ENCODE measurements at places on chromosomes 4 and X.

- no peak for DNase-seq
These were observed 74.0 kb downstream of the GALNT7 start for GRCh38 chr4:173242466-173243250.

DNA sequence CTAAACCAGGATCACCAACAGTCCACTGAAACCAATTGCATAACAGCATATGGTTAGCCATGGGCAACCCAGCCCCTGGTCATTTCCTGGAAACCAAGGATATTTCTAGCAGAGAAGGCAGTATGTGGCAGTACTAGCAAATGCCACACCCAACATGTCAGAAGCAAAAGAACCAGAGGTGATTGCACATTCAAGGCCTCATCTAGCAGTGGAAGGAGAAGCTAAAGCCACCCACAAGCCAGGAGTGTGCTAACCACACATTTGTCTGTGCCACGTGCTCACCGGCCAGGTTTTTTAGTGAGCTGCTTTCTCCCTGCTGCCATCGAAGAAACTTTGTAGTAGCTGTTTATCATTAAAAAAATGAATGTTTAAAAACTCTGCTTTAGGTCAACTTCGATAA is 42.0 kb downstream of the TEC start:
- no peak for DNase-seq

GRCh38 chr4:167196344-167197012 is 37.8 kb downstream of the SPOCK3 start:
- DNase-seq: no peak

- DNase-seq: peak; percentile 14
These were observed 45.7 kb upstream of the INTU start for GRCh38 chr4:127586922-127587571.

GRCh38 chr4:79442422-79442821 is 34.4 kb upstream of the GK2 start:
- DNase-seq: no peak

DNA sequence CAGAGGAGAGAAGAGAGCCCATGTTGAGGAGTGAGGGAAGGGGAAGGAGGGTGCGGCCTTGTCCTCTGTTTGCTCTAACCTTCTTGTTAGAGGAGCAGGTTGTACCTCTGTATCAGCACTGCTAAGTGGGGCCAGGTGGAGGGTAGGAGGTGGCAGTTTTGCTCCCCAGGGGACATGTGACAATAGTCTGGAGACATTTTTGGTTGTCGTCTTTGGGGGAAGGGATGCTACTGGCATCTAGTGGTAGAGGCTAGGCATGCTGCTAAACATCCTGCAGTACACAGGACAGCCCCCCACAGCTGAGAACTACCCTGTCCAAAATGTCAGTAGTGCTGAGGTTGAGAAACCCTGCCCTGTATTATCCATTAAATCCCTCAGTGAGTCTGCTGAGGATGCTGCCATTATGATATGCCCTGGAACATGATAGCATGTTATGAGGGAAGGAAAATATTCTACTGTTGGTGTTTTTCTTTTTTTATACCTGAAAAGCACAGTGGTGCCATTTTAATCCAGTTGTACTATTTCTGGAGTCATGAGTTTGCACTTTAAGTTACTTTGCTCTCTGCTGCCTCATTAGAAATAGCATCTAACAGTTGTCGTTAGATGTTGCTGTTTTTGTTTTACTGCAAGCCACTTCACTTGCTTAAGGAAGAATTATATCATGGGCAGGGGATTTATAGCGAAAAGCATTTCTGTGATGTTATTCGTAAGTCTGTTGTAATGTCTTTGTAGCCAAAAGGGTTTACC is 90.6 kb downstream of the LRP2BP start:
- DNase-seq: peak; percentile 28

- DNase-seq: peak; percentile 9
These were observed 119.2 kb downstream of the DDX53 start for GRCh38 chrX:23118890-23119527.

DNA sequence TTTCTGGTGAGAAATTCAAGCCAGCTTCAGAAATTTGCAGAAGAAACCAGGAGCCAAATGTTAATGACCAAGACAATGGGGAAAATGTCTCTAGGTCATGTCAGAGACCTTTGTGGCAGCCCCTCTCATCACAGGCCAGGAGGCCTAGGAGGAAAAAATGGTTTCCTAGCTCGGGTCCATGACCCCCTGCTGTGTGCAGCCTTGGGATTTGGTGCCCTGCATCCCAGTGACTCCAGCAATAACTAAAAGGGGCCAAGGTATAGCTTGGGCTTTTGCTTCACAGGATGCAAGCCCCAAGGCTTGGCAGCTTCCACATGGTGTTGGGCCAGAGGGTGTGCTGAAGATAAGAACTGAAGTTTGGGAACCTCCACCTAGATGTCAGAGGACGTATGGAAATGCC is 814.7 kb upstream of the SLIT2 start:
- DNase-seq: no peak

- no peak for DNase-seq
These were observed 36.8 kb upstream of the SPP1 start for GRCh38 chr4:87938746-87939145.

DNA sequence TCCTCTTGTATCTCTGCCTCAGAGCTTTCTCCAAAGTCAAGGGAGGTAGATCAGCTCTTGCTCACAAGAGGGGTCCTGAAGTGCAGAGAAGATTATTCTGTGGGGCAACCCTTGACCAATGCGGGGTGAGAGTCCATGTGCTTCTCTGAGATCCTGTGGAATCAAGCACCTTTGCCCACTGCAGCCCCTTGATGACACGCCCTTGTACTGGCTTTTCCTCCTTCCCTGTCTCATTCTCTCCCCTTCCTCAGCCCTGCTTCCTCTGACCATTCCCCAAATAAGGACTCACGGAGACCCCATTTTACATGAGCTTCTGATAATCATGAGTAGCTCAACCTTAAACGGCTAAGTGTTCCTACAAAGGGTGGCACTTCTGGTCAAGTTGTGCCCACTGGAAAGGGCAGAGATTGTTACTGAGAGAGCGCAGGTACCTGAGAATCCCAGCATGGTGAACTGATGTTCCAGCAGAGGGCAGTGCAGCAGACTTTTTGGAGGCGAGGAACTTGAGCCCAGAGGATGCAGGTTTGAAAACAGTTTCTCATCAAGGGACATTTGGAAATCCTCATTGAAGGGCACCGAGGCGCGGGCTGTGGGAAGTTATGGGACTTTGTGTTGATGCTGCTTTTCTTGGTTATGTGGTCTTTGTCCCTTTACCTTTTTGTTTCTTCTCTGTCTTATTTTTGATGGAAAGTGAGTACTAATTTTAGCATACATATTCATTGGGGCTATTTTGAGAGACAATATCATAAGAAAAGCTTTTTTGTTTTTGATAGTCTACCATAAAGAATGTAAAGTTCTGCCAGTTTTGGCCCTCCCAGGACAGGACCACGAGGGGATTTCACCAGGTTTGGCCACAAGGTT is 201.3 kb downstream of the RBM46 start:
- peak; percentile 50 for DNase-seq

DNA sequence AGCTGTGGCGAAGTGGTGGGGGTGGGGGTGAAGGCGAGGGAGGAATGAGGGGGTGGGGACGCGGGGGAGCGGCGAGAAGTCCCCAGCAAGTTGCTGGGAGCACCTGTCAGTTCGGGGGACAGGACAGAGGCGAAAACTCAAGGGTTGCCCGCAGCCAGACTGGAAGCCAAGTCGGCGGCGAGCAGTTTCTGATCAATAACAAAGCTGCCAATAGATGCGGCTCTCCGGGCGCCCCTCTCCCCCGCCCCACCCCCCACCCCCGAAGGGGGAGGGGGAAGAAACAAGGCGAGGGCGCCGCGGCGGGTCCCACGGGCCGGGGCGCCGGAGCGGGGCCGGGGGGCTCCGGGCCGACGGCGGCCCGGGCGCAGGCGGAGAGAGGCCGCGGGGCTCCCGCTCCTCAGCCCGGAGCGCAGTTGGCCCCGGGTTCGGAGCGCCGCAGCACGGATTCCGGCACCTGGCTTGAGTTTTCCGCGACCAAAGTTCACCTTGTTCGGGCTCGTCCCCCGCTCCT is 379 bp downstream of the PDGFC start:
- DNase-seq: peak; percentile 44

DNA sequence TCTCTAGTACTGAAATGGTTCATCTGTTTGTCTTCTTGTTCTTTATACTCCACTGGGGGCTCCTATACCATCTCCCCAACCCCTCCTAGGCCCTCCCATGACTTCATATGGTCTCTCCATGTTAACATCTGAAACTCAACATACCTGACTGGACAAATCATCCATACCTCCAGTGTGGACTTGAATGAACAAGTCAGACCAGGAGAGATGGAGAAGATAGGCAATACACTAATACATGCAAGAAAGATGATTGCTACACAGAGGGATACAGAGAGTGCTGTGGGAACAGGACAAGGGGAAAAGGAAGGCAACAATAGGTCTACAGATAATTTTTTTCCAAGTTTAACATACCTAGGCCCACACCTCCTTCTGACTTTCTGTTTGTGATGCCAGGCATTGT is 175.1 kb downstream of the FHIP1A start:
- no peak for DNase-seq

- DNase-seq: no peak
These were observed 77.9 kb downstream of the CXXC4 start for GRCh38 chr4:104416725-104417356.

DNA sequence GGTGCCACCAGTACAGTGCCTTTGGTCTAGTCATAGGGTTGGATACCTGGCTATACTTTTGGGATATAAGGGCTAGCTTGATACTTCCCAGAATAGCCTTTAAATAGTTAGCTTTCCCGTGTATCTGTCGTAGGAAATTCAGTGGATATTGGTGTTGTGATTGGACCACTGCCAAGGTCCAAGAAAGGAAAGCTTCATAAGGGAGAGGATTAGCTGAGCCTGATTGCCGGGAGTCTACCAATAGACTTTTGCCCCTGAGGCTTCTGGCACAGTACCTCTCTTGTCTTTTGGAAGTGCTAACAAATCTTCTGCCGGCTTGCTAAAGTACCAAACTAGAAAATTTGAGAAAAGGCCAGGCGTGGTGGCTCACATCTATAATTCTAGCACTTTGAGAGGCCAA is 350.6 kb downstream of the CHIC1 start:
- DNase-seq: no peak

DNA sequence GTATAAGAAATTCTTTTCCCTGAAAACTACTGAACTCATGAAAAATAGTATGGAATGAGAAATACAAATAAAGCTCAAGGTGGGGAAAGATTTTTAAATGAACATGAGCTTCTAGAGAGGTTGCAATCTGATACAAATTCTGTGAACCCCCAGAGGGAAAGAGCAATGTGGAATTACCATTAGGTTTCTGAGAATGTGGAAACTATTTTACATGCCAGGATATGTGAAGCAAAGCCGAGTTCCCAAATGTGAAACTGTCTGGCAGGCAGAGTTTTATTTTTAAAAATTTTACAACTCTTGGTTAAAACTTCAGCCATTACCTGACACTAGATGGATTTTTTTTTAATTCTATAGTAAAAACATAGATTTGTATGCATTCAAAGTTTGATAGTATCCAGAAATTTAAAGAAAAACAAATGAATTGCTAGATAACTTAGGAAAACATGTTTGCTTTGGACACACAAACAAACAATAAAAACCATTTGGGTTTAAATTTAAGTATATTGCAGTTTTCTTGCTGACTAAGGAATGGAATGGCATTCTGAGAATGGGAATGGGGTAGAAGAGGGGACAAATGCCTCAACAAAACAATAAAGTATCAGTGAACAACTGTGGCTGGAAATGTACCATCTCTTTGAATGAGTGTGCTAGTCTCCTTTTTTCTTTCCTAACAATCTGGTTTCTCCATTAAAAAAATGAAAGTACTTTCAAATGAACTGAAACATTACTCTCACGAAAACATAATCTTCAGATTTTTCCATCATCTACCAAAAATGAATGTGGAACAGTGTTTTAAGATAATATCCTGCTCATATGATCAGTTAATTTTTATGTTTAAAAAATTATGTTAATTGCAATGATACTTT is 99.6 kb downstream of the PCDH18 start:
- DNase-seq: no peak

DNA sequence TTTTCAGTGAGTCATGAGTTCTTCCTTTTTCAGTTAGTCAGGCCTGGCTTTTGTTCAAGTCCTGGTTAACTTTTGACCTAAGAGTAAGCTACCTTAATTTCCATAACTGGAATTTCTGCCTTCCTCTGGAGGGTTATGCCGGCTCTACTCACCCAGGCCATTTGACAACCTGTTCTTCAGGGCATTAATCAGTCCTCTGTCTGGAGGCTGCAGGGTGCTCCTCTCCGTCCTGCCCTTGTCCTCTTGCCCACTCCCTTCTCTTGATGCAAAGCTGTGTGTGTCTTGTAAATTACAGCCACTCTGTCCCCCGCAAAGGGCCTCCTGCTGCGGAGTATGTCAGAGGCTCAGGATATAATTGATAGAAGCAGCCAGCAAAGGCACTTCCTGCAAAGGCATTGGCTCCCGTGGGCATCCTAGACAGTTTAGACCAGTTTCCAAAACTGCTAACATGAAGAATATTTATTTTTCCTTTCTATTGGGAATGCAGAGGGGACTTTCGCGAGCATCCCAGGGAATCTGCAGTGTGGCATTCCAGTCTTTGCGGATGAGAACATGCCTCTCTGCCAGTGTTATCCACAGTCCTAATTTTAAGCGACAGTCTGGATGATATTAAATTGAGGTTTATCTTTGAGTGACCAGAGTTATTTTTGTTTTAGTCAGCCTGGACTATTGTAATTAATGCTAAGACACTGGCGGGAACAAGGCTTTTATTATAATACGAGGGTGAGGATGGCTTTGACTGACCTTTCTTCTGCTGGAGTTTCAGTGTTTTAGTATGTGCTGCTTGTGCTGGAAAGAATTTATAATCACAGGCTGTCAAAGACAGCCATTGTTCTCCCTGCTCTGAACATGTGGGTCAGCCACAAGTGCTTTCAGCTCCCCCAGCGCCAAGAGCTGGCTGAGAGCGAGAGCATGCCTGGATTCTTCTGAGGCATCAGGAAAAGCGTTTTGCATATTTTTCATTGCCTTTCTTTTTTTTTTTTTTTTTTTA is 74.2 kb downstream of the LIMCH1 start:
- peak; percentile 55 for DNase-seq

DNA sequence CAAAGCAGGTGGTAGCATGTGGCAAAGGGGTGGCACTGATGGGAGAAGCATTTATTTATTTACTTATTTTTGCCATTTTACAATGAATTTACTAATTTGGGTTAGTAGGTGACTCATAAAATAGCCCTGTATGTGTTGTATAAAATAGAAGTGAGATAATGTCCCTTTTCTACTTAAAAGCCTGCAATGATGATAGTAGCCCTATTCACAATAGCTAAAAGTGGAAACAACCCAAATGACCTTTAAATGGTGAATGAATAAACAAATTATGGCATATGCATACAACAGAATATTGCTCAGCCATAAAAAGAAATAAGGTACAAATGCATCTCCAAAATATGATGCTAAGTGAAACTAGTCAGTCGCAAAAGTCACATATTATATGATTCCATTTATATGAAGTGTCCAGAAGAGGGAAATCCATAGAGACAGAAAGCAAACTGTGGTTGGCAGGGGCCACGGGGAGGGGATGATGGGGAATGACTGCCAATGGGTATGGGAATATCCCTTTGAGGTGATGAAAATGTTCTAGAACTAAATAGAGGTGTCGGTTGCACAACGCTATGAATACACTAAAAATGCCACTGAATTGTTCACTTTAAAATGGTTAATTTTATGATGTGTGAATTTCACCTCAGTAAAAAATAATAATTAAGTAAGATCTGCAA is 35.8 kb upstream of the FAM9C start:
- no peak for DNase-seq
